HS-27A (cell line): ENCODE measurements at places on chromosomes 5 and 9.

DNA sequence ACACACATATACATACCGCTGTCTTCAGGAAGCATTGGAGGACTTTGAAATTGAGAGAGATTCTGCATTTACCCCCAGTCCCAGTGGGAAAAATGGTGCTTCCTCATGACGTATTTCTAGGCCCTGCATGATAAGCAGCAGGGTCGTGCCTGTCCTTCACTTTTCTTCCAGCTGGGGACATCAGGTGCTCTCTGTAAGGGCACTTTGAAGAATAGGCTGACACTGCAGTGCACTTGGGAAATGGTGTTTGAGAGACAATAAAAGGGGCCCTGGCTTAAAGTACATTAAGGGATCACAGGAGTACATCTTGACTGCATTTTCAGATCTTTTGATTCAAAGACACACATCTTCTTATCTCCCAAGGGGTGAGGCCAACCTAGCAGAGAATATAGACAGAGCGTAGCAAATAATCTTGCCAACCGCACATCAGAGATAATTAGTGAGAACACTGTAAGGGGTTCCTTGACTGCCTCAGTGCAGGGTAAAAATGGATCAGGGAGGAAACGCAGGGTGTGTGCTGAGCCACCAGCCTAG, 437.9 kb downstream of the CSNK1G3 start:
- DNase-seq: no peak

GRCh38 chr9:79763671-79764285, 192.0 kb downstream of the TLE4 start:
- no peak for DNase-seq

DNA sequence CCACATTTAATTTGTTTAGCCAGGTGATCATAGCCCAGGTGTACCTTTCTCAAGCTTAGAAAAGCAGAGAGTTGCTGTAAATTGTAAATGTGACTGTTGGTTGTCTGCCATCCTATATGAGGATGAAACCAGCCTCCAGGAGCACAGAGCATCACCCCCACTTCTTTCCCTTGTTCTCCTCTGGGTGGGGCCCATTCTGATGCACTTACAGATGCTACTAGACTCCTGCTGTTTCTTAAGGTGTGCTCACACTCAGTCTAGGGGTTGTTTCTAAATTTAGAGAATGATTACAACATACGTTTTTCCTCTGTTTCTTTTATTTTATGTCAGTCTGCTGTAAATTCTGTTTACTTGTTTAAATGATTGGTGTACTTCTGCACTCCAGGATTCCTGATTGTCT, 10.5 kb downstream of the PTCD2 start:
- no peak for DNase-seq

DNA sequence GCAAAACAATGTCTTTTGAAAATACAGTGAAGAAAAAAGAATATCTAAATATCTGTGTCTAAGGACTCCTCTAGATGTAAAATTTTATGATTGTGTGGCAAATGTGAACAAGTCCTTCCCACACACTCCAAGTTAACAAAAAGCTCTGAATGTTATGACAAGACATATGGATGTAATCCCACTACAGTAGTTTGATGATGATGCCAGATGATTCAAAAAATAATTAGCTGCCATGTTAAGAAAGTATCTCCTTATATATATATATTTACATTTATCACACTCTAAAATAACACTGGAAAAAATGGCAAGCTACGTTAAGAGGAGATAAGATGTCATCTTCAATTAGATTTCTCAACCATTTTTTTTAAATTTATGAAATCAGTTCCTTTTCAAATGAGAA, 178.5 kb downstream of the NFIB start:
- DNase-seq: no peak

DNA sequence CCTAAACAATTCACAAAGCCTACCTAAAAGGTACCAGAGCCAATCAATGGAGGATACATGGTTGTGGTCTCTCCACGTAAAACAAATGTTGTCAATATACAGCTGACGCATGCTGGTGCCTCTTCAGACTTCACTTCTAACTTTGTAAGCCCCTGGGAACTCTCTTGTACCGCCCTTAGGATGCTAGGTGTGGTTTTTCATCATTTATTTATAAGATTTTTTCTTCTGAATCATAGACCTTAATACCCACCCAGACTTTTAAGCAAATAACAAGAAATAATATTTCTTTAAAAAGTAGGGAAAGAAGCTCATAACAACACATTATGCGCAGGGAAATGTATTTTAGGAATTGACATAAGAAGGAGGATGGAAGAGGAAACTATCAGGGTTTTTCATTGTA, 33.0 kb downstream of the SSBP2 start:
- DNase-seq: no peak

DNA sequence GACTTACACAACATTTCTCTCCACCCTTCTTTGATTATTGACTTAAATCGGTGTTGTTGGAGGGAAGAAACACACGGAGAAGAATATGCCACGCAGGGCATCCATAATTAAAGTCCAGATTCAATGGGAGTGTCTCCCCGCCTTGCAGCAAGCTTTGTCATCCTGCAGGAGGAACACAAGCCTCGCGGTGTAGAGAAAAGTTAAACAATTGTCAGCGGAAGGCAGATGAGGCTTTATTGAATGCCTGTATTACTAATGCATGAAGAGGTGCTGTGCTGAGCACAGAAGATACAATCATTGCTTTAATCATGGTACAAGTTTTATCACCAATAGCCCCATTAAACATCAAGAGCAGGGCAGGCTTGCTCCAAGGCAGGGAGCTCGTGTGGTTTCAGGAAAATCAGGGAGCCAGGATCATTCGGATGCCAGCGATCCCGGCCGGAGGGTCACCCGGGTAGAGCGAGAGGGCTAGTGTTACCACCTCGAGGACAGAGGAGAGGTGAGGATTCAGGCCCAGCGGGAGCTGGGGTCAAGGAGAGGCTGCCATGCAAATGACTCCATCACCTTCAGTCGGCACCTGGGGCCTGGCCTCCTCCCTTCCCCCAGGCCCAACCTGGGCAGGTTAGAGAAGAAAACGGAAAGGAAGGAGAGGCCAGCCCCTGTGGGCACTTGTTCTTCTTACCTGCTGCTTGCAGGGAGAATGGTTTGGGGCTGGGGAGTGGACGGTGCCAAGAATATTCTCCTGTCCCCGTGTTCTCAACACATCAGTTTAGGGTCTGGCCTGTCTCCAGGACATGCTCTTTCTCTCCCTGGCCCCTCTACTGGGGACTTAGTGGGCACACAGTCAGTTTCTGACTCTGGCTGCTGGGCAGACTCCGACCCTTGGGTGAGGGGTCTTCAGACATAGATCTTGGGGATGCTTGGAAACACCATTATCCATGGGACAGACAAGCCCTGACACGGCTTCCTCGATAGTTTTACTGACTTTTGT, 289.5 kb downstream of the IRX2 start:
- no peak for DNase-seq

- no peak for DNase-seq
Observed at GRCh38 chr9:129275626-129276247, 97.7 kb upstream of the IER5L start.

DNA sequence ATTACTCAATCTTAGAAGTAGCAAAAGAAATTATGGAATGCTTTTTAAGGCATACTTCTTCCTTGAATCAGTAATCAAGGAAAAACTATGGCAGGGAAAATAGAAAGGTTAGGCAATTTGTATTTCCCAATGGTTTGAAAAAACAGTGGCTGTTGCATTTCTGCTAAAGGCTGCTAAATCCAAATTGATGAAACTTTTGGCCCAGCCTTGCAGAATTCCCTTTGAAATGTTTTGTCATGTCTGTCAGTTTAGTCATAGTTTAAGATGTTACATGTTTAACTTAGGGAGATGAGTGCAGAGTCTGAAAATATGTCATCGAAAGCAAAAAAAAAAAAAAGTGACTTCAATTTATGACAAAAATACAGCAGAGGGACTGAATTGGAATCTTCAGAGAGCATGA, 878.9 kb upstream of the WWC1 start:
- DNase-seq: no peak

DNA sequence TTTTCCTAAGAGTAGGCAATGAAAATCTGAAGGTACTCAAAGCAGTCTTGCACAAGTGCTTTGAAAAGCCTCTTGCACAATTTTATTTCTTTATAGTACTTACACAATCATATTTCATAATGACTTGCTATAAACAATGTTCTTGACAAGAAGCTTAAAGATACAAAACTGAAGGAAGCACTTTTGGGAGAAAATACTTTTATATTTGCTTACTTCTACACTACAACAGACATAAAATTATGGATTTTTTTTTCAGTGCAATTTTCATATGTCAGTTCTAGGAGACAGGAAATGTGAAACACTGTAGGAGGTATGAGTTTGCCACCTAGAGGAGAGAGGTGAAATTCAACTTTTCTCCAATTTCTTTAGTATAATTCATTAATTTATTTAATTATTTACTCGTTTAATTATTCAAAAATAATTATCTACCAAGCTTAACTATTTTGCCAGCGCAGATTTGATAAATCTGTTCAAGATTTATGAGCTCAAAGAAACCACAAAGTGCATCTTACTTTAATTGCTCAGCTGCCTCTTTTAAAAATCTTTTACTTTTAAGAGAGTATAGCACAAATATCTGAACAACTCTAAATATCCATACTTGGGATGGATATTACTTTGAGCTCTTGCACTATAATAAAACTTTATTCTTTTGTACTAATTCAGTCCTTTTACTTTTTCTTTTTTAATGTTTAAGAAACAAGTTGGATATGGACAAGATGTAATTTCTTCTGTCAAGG, 29.0 kb upstream of the CDKN2B start:
- no peak for DNase-seq

- no peak for DNase-seq
Observed at GRCh38 chr5:33223563-33224284, 217.0 kb upstream of the TARS1 start.

- no peak for DNase-seq
Observed at GRCh38 chr5:36407396-36407795, 105.7 kb upstream of the RANBP3L start.

- DNase-seq: no peak
Observed at GRCh38 chr5:137843676-137844299, 23.9 kb upstream of the MYOT start.

GRCh38 chr5:74562122-74562521, 78.4 kb downstream of the ENC1 start:
- no peak for DNase-seq

GRCh38 chr9:81832571-81833285, 95.5 kb upstream of the SPATA31D4 start:
- no peak for DNase-seq

- DNase-seq: no peak
Observed at GRCh38 chr5:53777864-53778618, 217.6 kb downstream of the NDUFS4 start.

GRCh38 chr9:127523312-127523851, 72.1 kb downstream of the LRSAM1 start:
- DNase-seq: no peak

DNA sequence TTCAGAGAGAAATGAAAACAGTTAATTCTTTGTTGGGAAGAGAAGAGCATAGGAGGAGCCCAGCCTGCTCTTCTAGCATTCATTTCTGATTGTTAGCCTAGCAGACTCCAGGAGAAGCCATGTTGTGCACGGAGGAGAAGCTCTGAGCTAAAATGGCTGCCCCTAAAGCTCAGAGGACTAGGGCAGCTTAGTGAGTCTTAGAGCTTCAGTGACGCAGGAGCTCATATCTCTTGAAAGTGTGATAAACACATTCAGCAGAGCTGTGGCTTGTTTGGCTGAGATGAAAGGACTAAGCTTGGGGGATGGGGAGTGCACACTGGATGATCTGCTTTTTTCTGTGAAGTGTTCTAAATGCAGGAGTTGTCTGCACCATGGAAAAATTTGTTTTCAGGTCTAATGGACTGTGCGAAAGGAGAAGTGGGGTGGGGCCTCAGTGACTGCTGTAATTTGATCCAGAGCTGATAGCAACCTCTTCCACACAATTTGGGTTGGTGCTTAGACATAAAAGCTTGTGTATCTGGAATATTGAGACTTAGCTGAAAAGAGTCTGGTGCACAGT, 58.5 kb downstream of the ZNF462 start:
- DNase-seq: no peak

GRCh38 chr5:1171340-1171941, 30.0 kb upstream of the SLC6A19 start:
- no peak for DNase-seq

DNA sequence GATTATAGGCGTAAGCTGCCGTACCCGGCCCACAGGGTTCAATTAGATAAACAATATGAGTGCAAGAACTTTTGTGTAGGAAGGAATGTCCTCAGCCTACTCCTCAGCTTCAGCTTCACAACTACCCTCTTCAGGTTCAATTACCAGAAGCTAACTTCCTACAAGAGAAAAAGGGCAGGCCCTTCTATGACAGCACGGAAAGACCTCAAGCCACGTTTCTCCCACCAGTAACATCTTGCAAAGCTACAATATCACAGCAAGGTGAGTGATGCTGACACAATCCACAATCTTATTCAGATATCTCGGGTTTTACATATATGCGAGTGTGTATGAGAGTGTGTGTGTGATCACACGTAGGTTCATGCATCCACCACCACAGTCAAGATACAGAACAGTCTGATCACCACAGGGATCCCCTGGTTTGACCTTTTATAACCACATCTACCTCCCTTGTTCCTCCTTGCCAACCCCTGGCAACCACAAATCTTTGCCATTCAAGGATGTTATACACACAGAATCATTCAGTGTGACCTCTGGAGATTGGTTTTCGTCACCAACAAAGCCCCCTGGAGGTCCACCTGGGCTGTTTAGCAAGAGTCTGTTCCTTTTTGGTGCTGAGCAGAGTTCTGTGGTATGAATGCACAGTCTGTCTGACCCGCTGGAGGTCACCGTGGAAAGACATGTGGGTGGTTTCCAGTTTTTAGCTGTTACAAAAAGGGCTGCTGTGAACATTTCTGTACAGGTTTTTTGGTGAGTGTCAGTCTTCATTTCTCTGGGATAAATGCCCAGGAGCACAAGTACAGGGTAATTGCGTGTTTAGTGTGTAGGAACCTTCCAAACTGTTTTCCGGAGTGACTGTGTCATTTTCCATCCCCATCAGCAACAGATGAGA, 38.2 kb downstream of the IPPK start:
- DNase-seq: no peak

DNA sequence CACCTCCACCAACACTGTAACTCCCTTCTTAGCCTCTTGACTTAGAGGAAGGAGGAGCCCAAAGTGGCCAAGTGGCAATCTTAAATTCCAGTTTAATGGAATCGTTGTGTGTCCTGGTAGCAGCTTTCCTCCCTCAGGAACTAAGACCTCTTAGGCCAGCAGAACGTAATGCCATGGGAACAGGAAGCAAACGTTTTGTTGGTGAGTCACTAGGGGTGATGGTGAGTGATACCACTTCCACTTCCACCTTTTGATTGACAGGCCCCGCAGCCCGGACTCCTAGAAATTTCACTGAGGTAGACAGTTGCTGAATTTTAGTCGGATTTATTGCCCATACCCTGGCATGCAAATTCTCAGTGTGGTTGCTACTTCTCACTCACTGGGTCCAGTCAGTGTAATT, 94.2 kb upstream of the FBN2 start:
- no peak for DNase-seq

GRCh38 chr9:13264788-13265187, 14.7 kb downstream of the MPDZ start:
- no peak for DNase-seq

GRCh38 chr9:84615544-84615943, 54.0 kb upstream of the NTRK2 start:
- DNase-seq: no peak

GRCh38 chr9:129125478-129125877, 14.3 kb downstream of the PTPA start:
- no peak for DNase-seq
